ENCODE measurements at places on chromosomes 6 and 20.

- H3K4me1 ChIP-seq: peaks cover 3% of the 10 kb centered on the region
- H3K27ac ChIP-seq: no peak overlapping the region
- no peak overlapping the region for H3K4me3 ChIP-seq
- DNase-seq: no peak
- no peaks in the 10 kb centered on the region for H3K36me3 ChIP-seq
- H3K27me3 ChIP-seq: no peaks in the 10 kb centered on the region
These were observed 238.4 kb upstream of the QKI start for GRCh38 chr6:163176097-163176496.

GRCh38 chr6:170446841-170447560 is 106.1 kb downstream of the PSMB1 start:
- H3K27me3 ChIP-seq: no peaks in the 10 kb centered on the region
- H3K36me3 ChIP-seq: no peaks in the 10 kb centered on the region
- no peaks in the 10 kb centered on the region for H3K4me1 ChIP-seq
- no peak overlapping the region for H3K4me3 ChIP-seq
- no peak for DNase-seq
- H3K27ac ChIP-seq: no peak overlapping the region

GRCh38 chr20:24798930-24799705 is 150.0 kb upstream of the CST7 start:
- H3K27me3 ChIP-seq: no peaks in the 10 kb centered on the region
- no peak for DNase-seq
- H3K4me3 ChIP-seq: no peak overlapping the region
- H3K4me1 ChIP-seq: no peaks in the 10 kb centered on the region
- no peak overlapping the region for H3K27ac ChIP-seq

DNA sequence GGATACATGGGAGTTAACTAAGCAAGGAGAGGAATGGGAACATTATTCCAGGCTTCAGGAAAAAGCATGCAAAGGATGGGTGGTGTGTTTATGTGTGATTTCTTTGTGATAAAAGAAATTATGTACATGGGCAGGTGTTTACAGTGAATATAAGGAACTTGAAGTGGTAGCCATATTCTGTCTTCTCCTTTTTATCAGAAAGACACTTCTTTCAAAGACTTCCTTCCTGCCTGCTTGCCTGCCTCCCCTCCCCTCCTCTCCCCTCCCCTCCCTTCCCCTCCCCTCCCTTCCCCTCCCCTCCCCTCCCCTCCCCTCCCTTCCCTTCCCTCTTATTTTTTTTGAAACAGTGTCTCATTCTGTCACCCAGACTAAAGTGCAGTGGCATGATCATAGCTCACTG is 14.4 kb downstream of the CYB5R4 start:
- H3K27ac ChIP-seq: no peak overlapping the region
- H3K36me3 ChIP-seq: no peaks in the 10 kb centered on the region
- DNase-seq: no peak
- no peaks in the 10 kb centered on the region for H3K4me1 ChIP-seq

DNA sequence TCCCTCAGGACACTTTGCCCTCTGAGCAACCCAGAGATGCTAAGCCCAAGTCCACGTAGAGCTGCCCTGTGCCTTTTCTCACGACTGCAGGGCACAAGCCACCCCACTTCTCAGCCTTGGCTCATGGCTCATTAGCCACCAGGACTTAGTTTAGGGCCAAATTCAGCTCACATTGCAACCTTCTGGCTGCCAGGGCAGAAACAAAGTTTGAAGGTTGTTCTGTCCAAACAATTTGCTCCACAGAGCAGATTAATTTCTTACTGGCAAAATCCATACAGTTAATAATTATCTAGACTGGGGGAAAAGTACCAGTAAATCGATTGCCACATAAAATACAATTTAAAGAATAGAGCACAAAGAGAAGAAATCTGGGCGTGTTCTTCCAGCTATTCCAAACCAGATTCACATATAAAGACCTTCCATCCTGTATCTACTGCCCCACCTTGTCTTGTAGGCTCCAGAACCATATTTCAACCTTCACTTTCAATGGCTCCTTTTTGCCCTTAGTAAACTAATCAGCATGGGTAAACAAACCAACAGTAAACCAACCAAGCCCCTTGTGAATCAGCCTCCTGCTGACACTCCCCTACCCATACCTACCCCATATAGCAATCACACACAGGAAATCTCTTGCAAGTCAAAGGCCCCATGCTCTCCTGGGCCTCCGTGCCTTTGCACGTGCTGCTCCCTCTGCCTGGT is 101.9 kb downstream of the QRSL1 start:
- no peak overlapping the region for H3K4me3 ChIP-seq
- no peaks in the 10 kb centered on the region for H3K36me3 ChIP-seq
- no peak overlapping the region for H3K27ac ChIP-seq

DNA sequence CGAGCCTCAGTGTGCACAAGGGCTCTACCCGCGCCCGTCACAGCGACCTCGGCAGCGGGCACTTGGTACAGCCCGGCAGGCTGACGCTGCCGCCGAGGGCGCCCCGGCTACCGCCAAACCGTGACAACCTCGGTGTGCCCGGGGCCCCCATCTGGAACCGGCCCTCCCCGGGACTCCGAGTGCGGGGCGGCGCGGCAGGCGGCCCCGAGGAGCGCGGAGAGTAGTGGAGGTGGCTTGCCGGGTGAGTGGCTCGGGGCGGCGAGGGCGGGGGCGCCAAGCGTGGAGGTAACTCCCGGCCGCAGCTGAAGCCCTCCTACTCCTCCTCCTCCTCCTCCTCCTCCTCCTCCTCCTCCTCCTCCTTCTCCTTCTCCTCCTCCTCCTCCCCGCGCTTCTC is at the start of gene ISM1:
TSS of gene ISM1 (plus strand) at position 371 of the 394 bp plus-strand sequence. CDS start 503 bp downstream, outside the sequence.
- peak within 1 kb of the TSS; percentile 56 for H3K4me3 ChIP-seq
- H3K4me1 ChIP-seq: peaks cover 18% of the 10 kb centered on the region
- no peaks in the 10 kb centered on the region for H3K36me3 ChIP-seq
- H3K27me3 ChIP-seq: peaks cover 57% of the 10 kb centered on the region
- DNase-seq: no peak

DNA sequence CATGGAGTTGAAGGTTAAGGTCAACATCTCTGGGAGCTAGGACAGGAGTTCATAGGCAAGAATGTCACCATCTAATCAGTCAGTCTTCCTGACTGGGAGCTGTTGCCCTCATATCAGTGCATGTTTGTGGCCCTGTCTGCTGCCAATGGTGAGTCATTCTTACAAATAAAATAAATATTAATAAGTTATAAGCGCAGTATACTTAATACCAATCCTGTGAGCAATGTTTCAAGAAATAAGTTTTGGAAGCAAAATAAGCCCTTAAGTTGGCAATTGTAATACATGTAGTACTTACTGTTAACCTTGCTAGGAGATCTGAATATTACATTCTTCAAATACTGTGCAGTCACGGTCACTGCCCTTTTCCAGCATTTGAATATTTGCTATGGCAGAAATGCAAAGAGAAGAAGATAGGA is 20.2 kb upstream of the MDGA1 start:
- no peaks in the 10 kb centered on the region for H3K36me3 ChIP-seq
- no peak for DNase-seq
- no peaks in the 10 kb centered on the region for H3K4me1 ChIP-seq
- no peak overlapping the region for H3K4me3 ChIP-seq

- H3K4me1 ChIP-seq: no peaks in the 10 kb centered on the region
- no peaks in the 10 kb centered on the region for H3K36me3 ChIP-seq
- no peaks in the 10 kb centered on the region for H3K27me3 ChIP-seq
- no peak overlapping the region for H3K4me3 ChIP-seq
These were observed 561.8 kb upstream of the RNF217 start for GRCh38 chr6:124400261-124400999.

- no peak overlapping the region for H3K27ac ChIP-seq
- H3K27me3 ChIP-seq: no peaks in the 10 kb centered on the region
- H3K4me3 ChIP-seq: no peak overlapping the region
- H3K36me3 ChIP-seq: no peaks in the 10 kb centered on the region
These were observed 68.3 kb downstream of the ANKS1A start for GRCh38 chr6:34957231-34957783.

DNA sequence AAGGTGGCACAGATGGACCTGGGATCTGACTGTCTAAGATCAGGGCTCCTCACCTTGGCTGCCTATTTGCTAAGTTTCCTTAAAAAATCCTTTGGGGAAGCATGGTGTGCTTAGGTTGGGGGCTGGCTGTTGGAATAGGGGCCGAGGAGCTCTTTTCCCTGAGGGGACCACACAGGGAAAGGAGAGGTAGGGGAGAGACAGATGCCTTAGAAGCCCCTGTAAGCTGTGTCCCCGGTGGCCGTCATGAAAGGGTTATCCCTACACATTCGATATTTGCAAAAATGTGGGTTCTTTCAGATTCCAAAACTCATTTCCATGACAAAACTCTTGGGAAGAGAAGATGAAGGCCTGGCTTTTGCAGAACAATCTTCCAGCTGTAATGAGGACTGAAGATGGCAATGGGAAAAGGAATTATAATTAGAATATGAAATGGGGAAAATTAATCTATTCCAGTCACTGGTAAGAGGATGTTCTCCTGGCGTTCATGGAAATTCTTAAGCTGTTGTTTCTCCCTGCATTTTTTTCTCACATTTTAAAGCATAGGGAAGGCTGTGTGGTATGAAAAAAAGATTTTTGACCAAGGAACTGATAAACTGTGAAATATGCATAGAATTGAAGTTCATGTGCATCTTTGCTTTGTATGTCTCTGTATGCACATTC is 53.8 kb downstream of the TOX2 start:
- H3K36me3 ChIP-seq: no peaks in the 10 kb centered on the region
- no peaks in the 10 kb centered on the region for H3K27me3 ChIP-seq
- H3K27ac ChIP-seq: no peak overlapping the region
- H3K4me1 ChIP-seq: peaks cover 9% of the 10 kb centered on the region
- DNase-seq: no peak

DNA sequence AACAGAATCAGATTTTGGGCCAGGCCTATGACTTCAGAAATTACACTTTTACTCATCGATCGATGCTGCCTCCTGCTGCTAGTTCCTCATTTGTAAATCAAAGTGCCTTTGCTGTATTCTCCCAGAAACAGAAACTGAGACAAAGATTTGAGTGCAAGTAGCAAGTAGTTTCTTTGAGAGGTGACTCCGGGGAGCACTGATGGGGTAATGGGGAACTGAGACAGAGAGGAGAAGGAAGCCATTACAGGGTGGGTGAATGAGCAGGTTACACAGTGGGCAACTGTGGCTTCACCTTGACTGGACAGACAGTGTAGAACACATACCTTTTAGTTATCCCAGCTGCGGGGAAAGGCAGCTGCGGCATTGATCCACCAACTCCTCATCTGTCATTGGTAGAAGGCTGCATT is 9.7 kb upstream of the CD40 start:
- no peaks in the 10 kb centered on the region for H3K36me3 ChIP-seq
- no peak overlapping the region for H3K27ac ChIP-seq
- no peak overlapping the region for H3K4me3 ChIP-seq
- no peaks in the 10 kb centered on the region for H3K4me1 ChIP-seq

- peaks cover 3% of the 10 kb centered on the region for H3K36me3 ChIP-seq
- no peak overlapping the region for H3K4me3 ChIP-seq
- no peak for DNase-seq
These were observed 67.4 kb downstream of the GMPR start for GRCh38 chr6:16305788-16306187.

DNA sequence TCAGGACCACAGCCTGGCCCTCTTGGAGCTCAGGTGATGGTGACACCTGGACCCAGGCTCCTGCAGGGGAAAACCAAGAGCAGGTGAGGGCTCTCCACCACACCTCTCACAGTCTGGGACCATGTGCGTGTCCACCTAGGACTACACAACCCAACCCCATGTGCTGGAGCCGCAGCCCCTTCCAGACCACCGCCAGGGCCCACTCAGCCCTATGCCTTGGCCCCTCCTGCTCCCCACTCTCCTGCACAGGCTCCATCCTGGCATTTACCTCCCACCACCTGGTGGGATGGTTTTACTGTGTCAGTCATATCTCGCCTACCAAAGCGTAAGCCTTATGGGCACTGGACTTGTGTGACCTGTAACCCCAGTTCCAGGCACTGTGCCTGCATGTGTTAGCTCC is 13.1 kb upstream of the ADAM33 start:
- H3K27ac ChIP-seq: no peak overlapping the region
- no peak overlapping the region for H3K4me3 ChIP-seq
- no peaks in the 10 kb centered on the region for H3K36me3 ChIP-seq
- H3K27me3 ChIP-seq: no peaks in the 10 kb centered on the region

DNA sequence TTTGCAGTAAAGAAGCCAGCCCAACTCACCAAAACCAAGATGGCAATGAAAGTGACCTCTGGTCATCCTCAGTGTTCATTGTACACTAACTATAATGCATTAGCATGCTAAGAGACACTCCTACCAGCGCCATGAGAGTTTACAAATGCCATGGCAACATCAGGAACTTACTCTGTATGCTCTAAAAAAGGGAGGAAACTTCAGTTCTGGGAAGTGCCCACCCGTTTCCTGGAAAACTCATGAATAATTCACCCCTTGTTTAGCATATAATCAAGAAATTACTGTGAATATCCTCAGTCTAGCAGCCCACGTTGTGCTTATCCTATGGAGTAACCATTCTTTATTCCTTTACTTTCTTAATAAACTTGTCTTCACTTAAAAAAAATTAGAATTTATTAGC is 19.4 kb upstream of the TRERF1 start:
- no peak overlapping the region for H3K27ac ChIP-seq
- H3K36me3 ChIP-seq: no peaks in the 10 kb centered on the region
- H3K4me3 ChIP-seq: no peak overlapping the region
- no peaks in the 10 kb centered on the region for H3K27me3 ChIP-seq
- H3K4me1 ChIP-seq: no peaks in the 10 kb centered on the region
- no peak for DNase-seq

DNA sequence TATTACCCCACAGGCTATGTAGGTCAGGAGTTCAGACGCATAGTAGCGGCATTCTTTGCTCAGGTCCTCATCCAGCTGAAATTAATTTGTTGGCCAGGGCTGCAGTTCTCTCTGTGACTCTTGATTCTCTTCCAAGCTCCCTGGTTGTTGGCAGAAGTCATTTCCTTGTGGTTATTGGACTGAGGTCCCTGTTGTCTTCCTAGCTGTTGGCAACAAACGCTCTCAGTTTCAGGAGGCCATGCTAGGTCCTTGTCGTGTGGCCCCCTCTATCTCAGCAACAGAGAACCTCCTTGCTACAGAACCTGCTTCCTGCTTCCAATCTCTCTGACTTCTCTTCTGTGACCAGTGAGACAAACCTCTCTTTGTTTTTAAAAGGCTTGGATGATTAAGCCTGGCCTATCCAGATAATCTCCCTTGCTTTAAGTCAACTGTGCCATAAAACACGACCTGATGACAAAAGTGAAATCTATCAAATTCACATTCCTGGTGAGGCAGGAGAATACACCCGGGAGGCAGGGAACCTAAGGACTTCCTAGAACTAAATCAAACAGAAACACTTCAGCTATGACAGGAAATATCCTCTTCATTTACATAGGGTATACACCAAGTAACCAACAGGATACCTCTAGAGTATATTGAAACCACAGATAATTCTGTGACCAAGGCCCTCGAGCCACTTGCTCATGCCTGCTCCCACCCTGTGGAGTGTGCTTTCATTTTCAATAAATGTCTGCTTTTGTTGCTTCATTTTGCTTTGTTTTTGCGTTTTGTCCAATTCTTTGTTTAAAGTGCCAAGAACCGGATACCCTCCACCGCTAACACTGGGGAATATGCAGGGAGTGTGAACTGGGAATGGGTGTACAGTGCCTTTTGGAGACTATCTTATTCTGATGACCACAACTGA is 196.0 kb downstream of the BTBD3 start:
- H3K27ac ChIP-seq: no peak overlapping the region
- no peaks in the 10 kb centered on the region for H3K36me3 ChIP-seq
- DNase-seq: no peak
- H3K4me3 ChIP-seq: no peak overlapping the region
- H3K4me1 ChIP-seq: no peaks in the 10 kb centered on the region

- H3K27me3 ChIP-seq: no peaks in the 10 kb centered on the region
- no peak for DNase-seq
These were observed 26.8 kb downstream of the TBC1D20 start for GRCh38 chr20:435558-435957.

GRCh38 chr6:169845426-169846285 is 94.2 kb downstream of the ERMARD start:
- no peak overlapping the region for H3K4me3 ChIP-seq
- no peaks in the 10 kb centered on the region for H3K36me3 ChIP-seq
- peaks cover 14% of the 10 kb centered on the region for H3K27me3 ChIP-seq
- no peaks in the 10 kb centered on the region for H3K4me1 ChIP-seq
